Activated CD4-positive, CD25-positive, alpha-beta regulatory T cell treated with anti-CD3 and anti-CD28 coated beads, Interleukin-2, amount 50 U/mL, for 72 hours (primary cell): ENCODE measurements at places on chromosomes 3 and 15.
A peak's percentile ranks its signal among the peaks of the same experiment; 100 is the strongest.

- DNase-seq = no peak
Observed at GRCh38 chr3:69739204-69740102, at the start of gene MITF. MITF (plus strand) TSS chr3:69739464; CDS start chr3:69739598, 134 bp downstream.

GRCh38 chr3:30988769-30989168 lies 94.3 kb upstream of the GADL1 start:
- no peak for DNase-seq

- no peak for DNase-seq
Observed at GRCh38 chr15:95598251-95598855, 732.1 kb upstream of the NR2F2 start.

DNA sequence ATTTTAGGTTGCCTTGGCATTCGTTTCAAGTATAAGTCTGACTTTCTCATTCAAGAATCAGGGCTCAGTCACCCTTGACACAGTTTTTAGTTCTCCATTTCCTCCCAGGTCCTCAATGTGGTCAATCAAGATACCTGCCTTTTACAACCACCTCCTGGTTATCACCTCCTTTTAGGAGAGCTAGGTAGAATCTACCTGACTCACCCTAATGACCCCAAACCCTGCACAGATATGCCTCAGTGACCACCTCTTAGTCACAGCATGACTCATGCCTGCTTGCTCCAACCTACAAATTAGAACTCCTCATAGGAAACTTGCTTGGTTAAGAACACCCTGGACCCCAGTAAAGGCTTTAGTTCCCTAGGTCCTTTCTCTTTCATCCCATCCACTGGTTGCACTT lies 22.5 kb downstream of the DMXL2 start:
- DNase-seq = no peak

GRCh38 chr3:130787422-130788068 lies 40.9 kb upstream of the PIK3R4 start:
- DNase-seq = no peak

DNA sequence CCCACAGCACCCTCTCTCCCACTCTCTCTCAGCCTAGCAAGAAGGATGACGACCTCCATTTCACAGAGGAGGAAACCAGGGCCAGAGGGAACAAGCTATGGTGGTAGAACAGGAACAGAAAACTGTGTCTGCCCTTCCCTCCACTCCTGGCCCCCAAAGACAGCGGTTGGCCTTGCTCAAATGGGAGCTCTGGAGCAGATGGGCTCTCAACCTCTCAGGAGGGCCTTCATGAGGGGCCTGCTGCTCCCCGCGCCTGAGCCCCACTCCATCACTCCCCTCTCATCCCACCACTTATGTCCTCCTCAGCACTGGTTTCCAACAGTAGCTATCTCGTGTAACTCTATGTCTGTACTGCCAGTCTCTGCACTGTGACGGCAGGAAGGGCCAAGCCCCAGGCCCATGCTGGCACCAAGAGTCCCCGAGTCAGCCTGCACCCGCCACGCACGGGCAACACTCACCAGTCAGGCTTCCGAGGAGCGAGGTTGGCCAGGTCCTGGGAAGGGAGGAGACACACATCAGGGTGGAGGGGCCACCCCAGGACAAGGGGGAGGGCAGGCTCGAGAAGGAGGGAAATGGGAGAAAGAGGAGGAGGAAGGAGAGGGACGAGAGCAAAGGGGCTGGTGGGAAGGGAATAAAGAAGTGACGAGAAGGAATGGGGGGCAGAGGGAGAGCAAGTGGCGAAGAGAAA lies 45.5 kb downstream of the PTH1R start:
- DNase-seq = no peak

DNA sequence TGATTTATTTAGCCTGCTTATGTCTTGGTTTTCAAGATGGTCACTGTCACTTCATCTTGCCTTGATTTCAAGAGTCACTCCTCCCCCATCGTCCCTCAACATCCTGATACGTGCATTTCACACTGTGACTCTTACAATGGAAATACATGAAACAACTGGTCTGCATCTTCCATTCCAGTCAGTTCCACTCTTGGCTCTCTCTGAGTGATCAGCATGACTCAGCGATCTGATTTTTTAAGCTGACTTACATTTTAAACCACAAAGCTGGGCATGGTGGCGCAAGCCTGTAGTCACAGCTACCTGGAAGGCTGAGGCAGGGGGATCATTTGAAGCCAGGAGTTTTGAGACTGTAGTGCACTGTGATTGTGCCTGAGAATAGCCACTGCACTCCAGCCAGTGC lies 271.2 kb upstream of the ROPN1 start:
- DNase-seq = no peak

- DNase-seq = no peak
Observed at GRCh38 chr3:185153861-185154629, 1.2 kb upstream of the C3orf70 start.

GRCh38 chr3:42505128-42505848 lies 2.8 kb downstream of the VIPR1 start:
- peak; percentile 24 for DNase-seq

- DNase-seq = no peak
Observed at GRCh38 chr3:85603378-85603777, 644.6 kb downstream of the CADM2 start.

DNA sequence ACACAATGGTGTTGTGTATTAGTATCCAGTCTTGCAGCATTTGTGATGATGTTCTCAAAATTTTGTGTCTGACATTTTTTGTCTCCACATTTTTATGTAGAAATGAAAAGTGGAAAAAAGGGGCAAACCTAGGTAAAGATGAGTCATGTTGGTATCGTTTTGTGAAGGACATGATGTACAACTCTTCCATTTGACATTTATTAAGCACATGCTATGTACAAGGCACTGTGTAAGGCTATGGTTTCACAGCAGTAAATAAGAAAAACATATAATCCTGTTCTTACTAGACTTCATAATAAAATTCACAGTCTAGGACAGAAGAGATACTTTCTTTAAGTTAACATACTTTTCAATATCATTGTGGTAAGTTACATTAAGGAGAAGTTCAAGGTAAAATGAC lies 143.5 kb upstream of the CNTN4 start:
- DNase-seq = no peak

- DNase-seq = no peak
Observed at GRCh38 chr3:126959136-126959920, 23.6 kb upstream of the PLXNA1 start.

- no peak for DNase-seq
Observed at GRCh38 chr3:110667216-110667615, 404.4 kb upstream of the NECTIN3 start.

GRCh38 chr15:95363646-95364045 lies 966.9 kb upstream of the NR2F2 start:
- no peak for DNase-seq

- no peak for DNase-seq
Observed at GRCh38 chr15:52291204-52291603, 4.4 kb downstream of the MYO5C start.

GRCh38 chr3:114556657-114557213 lies 262.9 kb downstream of the TIGIT start:
- no peak for DNase-seq

- no peak for DNase-seq
Observed at GRCh38 chr15:66648588-66648987, 53.4 kb upstream of the SMAD6 start.

DNA sequence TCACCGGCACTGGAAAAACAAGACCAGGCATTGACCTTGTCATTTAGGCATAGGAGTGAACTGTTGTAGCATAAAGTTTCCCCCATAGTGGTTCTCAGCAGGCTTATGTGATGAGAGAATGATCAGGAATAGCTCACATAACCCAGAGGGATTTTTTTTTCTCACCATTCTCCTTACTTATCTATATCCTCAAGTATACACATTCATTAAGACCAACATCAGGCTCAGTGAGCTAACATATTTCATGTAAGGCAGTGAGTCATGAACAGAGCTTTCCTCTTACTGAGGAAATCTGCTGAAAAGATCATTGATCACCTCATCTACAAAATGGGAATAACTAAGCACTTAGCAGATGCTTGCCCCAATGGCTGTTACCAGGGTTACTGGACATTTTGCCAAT lies 396.6 kb upstream of the TMCO5A start:
- no peak for DNase-seq

GRCh38 chr3:162602619-162603018 lies 1106.0 kb downstream of the OTOL1 start:
- DNase-seq = no peak

DNA sequence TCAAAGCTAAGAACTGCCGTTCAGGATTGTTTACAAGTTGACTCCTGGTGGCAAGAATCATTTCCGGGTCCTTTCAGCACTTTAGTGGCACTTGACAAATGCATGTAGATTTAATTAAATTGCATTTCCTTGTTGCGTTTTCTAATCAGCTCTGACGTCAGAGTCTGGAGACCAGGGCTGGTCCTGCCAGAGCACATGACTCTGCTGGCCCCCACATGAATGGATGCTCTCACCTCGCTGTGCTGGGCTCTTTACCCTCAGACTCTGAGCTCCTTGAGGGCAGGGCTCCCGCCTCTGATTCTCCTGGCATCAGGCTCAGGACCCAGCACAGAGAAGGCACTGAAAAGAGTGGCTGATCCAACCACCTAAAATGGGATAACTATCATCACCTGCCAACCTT lies 69.4 kb downstream of the FEM1B start:
- DNase-seq = no peak

DNA sequence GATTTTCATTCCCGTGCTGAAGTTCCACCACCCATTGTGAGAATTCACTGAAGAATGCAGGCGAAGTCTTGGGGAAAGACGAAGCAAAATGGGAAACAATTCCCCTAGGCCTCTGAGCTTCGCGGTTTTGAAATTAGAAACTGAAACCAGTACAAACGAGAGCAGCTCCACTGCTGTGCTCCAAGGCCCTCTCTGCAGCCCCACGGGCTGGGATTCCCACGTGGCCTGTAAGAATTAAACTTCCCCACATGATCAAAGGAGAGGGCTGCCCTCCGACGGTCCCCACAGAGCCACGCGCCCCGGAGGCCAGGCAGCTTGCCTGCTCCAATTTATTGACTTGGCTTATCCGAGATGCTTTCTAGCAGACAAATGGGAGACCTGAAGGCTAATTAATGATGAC lies 144.0 kb downstream of the GREM1 start:
- DNase-seq = no peak

DNA sequence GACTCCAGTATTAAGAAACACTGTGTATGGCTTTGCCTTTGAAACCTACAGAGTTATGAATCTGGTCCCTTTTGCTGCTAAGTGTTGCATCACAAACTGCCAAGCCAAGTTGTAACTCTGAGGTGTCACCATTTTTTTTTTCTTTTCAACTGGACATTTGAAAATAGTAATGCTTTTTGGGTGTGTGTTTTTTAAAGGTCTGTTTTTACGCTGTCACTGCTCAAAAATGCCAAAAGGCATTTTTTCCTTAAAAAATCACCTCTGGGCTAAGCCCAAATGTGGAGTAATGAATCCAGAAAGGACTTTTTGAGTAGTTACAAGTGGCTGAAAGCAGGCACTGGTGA lies 9.5 kb downstream of the SMAD3 start:
- DNase-seq = no peak

GRCh38 chr3:76122007-76122406 lies 336.7 kb upstream of the ZNF717 start:
- DNase-seq = no peak

DNA sequence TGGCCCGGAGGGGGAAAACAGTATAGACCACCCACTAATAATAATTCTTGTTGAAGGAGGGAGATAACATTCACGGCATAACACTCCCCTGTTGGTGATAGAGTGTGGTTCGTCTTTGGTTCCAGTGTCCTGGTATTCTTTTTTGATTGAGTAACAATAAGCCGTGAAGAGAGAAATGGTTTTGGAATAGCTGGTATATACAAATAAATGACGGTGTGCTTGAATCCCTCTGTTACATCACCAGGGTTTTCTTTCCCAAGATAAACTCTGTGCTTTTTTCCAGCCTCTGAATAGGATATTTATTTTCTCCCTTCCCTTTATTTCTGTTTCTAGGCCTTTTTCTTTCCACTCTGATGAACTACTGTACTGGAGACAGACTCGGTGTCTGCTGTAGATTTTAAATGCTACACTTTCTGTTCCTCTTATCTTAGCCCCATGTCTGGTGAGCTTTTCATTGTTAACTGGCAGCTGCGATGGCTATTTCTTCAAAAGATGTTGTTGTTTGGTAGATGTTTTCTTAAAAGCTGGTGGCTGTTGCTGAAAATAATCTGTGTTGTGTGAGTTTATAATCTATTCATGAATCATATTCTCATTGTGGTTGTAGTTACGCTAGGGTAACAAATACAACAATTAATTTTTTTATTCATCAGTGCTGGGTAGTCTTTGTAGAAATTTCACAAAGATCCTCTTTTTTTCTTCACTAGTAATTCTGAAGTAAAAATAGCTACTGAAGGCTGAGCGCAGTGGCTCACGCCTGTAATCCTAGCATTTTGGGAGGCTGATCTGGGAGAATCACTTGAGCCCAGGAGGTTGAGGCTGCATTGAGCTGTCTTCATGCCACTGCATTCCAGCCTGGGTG lies 15.5 kb upstream of the SCAANT1 start:
- DNase-seq = no peak

DNA sequence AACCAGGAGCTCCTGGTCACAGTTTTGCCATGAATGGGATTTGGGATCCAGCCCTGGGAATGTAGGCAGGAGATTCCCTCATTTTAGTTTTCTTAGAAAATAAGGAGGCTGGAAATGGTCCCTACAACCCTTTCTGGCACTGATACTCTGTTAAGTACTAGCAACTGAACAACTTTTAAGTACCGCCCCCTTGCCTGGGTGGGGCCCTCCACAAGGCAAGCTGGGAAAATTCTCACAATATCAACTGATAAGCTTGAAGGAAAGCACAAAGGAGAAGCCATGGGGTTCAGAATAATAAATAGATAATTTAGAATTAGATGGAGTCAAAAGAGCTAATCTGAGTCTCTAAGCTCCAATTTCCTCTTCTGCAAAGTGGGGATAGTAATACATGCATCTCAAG lies 4.2 kb upstream of the DGKG start:
- DNase-seq = no peak

DNA sequence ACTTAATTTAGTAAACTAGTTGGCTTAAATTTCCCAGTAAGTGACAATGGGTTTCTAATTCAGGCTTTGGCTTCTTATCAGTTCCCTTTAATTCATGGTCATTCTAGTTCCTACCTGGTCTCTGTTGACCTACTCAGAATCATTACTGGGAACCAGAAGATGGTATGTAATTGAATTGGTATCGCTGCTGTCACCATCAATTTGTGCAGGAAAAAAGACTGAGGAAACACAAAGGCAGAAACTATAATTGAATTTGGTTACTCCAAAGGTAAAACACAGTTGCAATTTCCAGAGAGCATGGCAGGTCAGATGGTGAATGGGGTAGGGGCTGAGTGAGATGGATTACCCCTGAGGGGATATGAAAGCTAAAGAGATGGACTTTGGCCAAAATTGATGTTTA lies 226.5 kb upstream of the GAP43 start:
- no peak for DNase-seq

DNA sequence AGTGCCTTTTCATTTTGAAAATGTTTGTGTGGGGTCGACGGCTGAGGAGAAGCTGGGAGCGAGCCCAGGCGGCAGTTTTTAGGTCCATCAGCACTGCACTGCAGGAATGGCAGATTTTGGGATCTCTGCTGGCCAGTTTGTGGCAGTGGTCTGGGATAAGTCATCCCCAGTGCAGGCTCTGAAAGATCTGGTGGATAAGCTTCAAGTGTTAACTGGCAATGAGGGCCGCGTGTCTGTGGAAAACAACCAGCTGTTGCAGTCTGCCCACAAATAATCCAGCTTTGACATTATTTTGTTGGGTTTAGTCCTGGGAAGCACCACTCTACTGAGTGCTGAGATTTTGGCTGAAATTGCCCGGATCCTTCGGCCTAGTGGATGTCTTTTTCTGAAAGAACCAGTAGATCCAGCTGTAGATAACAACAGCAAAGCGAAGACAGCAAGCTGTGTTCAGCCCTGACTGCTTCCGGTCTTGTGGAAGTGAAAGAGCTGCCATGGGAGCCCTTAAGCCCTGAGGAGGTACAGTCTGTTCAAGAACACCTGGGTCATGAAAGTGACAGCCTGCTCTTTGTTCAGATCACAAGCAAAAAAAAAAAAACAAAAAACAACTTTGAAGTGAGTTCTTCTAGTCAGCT lies 13.1 kb upstream of the ANP32A start:
- no peak for DNase-seq
